GM10248 (cell line): ENCODE measurements at places on chromosomes 2 and 18.

GRCh38 chr18:78884502-78884901 is 95.1 kb upstream of the SALL3 start:
- no peak for DNase-seq

- no peak for DNase-seq
These were observed 27.8 kb upstream of the KCNG2 start for GRCh38 chr18:79769698-79770500.

GRCh38 chr2:228653884-228654283 is 472.4 kb upstream of the SPHKAP start:
- DNase-seq, result no peak

DNA sequence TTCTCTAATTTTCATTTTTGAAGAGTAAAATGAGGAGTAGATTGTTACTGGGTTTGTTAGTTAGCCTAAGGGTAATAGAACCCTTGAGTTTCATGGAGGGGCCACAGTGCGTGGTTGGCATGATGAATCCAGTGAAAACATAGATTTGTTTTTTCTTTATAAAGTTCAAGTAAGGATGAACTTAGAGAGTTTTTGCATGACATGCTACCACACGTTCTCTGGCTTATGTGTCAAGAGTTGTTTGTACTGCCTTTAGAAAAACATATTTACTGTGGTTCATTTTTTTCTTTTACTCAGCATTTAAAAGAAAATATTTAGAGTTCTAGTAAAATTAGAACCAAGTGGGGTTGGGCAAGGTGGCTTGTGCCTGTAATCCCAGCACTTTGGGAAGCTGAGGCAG is 21.8 kb downstream of the RBM44 start:
- DNase-seq, result no peak

DNA sequence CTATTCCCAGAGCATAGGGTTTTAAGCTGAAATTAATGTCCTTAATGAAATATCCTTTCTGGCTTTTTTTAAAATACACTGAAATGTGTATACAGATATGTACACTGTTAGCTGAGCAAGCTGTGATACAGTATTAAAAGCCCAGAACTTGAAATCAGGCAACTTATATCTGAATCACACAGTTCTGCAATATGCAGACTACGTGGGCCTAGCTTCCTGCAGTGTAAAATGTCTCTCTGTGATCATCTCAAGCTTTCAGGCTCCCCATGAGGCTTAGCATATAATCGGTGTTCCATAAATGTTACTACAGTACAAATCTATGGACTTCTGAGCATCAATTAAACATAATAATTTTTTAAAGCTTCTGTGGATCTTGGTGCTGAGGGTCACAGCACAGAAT is 8.2 kb downstream of the FBXO15 start:
- DNase-seq, result no peak

GRCh38 chr2:33589444-33589843 is 9.7 kb downstream of the FAM98A start:
- DNase-seq, result no peak

DNA sequence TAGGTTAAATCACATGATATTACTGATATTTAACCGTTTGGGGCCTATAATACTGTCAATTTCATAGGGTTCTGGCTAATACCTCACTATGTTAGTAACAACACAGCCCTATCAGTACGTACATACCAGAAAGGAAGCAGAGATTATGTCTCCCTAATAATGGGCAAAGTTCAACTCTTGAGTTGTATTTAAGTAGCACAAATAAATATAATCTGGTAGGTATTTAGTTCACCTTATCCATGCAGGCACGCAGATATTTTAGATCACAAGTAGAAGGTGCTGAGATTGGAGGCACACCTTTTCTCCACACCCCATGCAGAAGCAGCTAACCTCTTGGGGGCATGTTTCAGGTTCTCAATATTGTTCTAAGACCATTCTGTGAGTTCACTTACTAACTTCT is 118.9 kb downstream of the IRS1 start:
- DNase-seq, result no peak

GRCh38 chr2:239890206-239890746 is 134.9 kb downstream of the NDUFA10 start:
- DNase-seq, result no peak

DNA sequence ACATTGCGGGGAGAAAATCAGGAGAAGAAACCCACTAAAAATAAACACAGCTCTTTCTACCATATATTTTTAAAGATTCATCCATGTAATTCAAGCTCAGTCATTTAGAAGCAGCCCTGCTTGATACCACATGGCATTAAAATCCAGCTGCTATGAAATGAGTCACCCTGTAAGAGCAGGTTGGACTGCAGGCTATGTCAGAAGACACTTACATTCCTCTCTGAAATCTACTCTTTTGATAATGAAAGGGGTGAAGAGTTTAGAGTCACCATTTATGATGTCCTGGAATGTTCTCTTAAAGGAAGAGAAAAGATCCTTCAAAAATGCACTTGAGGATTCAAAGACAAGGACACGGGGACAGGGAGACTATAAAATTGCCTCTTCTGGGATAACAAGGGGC is 100.6 kb upstream of the APCDD1 start:
- DNase-seq, result no peak

DNA sequence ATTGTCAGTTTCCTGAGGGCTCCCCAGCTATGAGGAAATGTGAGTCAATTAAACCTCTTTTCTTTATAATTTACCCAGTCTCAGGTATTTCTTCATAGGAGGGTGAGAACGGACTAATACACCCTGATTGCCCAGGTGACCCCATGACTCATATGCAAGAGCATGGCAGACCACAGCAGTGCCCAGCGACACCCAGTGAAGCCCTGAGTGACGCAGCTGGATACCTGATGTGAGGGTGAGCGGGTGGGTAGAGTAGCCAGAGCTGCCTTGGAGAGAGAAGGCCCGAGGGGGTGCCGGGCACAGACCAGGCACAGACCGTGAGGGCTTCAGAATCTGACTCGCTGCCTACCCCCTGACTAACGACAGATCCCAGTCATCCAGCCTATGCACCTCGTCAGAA is 15.4 kb downstream of the ALPG start:
- DNase-seq, result no peak
